ENCODE measurements at places on chromosomes 16 and 17.
A peak's percentile ranks its signal among the peaks of the same experiment; 100 is the strongest.

DNA sequence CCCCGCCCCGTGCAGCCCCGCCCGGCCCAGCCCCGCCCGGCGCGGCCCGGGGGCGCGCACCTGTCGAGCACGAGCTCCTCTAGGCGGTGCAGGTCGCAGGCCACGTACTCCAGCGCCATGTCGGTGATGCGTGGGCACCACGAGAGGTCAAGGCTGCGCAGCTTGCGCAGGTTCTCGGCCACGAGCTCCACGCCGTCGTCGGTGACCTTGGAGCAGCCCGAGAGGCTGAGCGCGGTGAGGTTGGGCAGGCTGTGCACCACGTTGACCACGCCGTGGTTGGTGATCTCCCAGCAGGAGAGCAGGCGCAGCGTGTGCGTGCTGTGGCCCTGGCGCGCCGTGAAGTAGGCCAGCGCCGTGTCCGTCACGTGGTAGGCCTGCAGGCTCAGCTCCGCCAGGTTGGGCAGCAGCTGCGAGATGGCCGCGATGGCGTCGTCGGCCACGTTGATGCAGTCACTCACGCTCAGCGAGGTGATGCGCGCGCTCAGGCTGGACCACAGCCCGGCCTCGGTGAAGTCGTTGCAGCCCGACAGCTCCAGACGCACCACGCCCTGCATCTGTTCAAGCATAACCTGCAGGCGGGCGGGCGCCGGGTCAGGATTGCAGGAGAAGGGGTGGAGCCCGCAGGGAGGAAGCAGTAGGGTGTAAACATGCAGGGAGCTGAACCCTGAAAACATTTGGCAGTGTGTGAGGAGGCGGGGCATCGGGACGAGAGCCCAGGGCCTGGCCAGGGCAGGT is 5.3 kb upstream of the WDR24 start:
- DNase-seq, result no peak

DNA sequence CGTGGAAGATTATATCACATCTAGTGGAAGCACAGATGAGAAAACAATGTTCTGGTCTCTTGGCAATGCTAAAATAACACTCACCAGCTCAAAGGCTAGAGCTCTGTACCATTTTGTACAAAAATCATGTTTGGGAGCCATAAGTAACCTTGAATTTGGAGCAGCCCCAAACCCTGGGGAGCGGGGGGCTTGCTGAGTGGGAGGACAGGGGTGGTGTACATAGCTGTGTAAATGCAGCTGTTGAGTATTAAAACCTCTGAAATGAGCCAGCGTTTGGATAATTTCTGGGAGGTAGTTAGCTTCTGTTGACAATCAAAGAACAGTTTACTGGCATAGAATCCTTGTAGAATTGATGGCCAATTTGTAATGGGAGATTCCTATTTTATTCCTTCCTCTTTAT is 4.3 kb downstream of the MYH8 start:
- DNase-seq, result no peak

DNA sequence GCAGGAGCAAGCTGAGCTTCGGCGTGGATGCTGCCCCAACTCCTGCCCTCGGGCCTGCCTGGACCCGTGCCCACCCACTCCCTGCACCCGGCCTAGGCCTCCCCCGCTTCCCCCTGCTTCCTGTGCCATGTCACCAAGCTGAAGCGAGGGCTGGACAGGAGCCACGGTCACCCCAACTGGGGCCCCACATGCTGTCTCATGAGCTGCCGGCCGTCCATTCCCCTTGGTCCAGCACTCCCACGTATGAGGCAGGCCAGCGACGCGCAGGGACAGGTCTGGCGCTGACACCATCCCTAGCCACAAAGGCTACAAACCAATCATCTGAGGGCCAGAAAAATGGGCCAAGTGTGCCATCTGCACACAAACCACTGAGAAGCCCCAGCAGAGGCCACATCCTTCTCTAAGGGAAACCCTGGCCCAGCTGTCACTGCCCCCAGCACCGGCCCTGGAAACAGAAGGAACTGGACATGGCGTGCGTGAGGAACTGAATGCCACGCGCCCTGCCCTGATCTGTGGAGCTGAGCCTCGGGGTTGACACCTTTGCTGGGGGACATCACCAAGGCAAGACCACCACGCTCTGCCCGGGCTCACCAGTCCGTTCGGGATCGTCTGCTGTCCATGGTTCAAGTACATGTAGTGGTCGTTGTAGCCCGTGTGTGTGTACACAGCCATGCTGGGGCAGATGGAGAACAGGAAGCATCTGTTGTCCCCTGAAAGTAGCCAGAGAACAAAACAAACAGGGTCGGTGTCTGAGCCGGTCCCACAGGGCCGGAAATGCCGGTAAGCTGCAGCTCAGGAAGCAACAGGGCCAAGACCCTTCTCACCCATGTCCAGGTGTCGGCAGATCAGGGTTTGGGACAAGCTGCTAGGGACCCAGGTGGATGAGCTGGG is 22.2 kb downstream of the MEAK7 start:
- DNase-seq, result no peak

DNA sequence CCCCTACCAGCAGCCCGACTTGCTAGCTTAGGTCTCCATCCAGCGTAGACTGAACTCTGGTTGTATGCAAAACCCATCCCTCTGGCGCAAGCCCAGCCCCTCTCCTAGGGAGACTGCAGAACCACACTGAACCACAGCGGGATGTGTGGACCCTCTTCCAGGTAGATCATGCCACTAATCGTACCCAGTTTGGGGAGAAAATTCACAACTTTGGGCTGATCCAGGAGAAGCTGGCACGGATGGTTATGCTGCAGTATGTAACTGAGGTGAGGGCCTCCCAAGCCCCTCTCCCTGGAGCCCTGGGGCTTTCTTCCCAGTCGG is 3.2 kb downstream of the ACADVL start:
- peak; percentile 66 for DNase-seq

GRCh38 chr17:46143827-46144236 is 49.4 kb downstream of the KANSL1 start:
- DNase-seq, result no peak

GRCh38 chr16:74623214-74623838 is 16.4 kb upstream of the GLG1 start:
- DNase-seq, result no peak

All from sigmoid colon (tissue), 7 donors.